ENCODE measurements at places on chromosomes 2 and 18.

DNA sequence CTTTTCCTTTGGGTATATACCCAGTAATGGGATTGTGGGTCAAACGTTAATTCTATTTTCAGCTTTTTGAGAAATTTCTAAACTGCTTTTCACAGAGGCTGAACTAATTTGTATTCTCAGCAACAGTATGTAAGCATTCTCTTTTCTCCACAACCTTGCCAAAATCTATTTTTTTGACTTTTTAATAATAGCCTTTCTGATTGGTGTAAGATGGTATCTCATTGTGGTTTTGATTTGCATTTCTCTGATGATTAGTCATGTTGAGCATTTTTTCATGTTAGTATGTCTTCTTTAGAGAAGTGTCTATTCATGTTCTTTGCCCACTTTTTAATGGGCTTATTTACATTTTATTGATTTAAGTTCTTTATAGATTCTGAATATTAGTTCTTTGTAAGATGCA is 145.5 kb downstream of the TRABD2A start:
- DNase-seq: no peak

- DNase-seq: no peak
These were observed 11.9 kb downstream of the KCNG2 start for GRCh38 chr18:79809482-79810192.

GRCh38 chr2:134917888-134918525 is 615 bp upstream of the CCNT2 start:
- DNase-seq: peak; percentile 89

DNA sequence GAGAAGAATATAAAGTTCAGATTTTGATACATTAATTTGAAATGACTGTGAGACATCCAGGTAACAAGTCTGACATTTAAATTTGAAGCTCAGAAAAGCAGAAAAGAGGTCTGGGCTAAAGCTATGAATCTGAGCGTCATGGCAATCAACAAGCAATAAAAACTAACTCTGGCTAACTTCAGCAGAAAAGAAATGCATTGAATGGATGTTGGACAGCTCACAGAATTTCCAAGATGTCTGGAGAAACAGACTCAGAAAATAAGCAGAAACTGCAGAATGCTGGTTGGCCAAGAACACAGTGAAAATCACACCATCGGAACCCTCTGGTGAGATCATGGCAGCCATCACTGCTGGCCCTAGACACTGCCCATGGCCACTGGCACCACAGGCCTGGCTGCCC is 366.6 kb downstream of the METTL4 start:
- no peak for DNase-seq

DNA sequence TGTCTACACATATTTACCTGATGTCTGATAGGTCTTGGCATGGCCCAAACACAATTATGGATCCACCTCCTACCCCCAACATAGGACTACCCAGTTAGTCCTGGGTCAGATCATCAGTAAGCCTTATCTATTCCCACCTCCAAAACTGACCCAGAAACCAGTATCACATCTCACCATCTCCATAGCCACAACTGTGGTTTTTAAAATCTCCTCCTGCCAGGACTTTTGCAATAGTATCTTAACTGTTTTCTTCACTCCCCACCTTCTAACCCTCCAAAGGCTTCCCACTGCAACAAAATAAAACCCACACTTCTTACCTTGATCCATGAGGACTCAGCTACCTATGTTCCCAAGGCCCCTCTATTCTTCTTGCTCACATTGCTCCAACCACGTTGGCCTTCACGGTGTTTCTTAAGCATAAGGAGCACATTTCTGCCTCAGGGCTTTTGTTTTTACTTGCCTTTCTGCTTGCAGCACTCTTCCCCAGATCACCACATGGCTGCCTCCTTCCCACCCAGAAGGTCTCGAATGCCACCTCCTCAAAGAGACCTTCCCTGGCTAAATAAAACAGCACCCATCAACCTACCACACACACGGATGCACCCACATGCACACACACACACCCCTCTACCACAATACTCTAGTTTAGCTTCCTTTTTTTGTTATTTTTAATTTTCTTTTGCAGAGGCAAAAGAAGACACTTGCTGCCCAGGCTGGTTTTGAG is 125.9 kb upstream of the SLC1A4 start:
- DNase-seq: no peak

DNA sequence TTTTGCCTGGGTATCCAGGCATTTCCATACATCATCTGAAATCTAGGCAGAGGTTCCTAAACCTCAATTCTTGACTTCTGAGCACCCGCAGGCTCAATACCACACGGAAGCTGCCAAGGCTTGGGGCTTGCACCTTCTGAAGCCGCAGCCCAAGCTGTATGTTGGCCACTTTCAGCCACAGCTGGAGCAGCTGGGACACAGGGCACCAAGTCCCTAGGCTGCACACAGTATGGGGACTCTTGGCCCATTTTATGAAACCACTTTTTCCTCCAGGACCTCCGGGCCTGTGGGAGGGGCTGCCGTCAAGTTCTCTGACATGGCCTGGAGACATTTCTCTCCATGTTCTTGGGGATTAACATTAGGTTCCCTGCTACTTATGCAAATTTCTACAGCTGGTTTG is 52.0 kb upstream of the POLE4 start:
- DNase-seq: no peak

- DNase-seq: no peak
These were observed 13.9 kb downstream of the RDH14 start for GRCh38 chr2:18546567-18546966.

GRCh38 chr2:53867169-53867568 is 7.4 kb upstream of the GPR75 start:
- no peak for DNase-seq

DNA sequence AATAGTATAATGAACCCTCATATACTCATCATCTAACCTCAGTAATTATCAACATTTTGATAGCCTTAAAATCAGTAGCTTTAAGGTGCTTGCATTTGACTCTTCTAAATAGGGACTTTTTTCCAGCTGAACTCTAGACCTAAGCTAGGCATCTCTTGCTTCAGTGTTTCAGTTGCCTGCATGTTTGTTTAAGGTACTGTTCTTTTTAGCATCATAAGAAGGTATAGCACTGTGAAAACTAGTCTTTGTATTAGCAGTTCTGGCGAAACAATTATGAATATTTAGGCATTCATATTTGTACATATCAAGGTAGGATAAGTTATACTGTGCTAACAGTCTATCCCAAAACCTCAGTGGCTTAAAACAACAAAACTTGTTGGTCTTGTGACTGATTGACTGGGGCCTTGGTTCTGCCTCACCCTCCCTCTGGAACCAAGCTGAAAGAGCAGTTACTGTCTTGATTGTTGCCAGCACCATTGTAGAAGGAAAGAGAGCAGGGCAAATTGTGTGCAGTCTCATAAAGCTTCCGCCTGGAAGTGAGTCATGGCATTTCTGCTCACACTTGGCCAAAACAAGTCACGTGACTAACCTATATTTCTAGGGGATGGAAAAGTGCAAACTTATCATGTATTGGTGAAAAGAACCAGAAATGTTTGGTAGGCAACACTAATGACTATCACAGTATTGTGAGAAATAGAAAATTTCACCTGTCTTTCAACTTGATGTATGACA is 24.3 kb downstream of the GALNT1 start:
- DNase-seq: no peak

DNA sequence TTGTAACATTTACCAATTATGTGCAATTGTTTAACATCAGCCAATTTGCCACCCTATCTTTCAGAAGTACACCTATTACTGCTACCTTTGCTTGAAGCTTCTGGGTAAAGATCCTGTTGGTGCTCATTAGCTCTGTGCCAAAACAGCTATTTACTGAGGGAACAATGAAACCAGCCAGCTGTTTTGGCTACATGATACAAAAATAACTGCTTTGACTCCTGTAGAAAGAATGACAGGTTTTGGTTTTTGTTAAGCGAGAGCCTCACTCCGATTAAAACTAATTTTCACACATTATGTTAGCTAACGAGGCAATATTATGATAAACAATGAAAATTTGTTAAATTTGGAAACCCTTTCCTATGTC is 907.0 kb downstream of the EPHA4 start:
- DNase-seq: no peak

DNA sequence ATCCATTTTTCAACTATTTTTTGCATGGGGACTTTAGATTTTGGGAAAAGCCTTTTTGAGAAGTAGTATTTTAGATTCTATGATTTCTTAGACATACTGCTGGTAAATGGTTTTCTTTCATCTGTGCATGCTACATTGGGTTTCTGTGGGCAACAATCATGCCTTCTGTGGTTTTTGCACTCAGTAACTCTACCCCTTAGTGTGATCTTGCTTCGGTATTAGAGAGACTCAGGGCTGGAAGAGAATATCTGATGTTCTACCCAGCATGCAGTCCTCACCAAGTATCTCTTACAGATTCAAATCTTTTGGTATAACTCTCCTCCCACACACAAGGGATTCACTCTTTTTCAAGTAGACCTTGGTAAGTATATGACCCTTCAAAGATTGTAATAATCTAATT is 183.0 kb downstream of the PMAIP1 start:
- no peak for DNase-seq

DNA sequence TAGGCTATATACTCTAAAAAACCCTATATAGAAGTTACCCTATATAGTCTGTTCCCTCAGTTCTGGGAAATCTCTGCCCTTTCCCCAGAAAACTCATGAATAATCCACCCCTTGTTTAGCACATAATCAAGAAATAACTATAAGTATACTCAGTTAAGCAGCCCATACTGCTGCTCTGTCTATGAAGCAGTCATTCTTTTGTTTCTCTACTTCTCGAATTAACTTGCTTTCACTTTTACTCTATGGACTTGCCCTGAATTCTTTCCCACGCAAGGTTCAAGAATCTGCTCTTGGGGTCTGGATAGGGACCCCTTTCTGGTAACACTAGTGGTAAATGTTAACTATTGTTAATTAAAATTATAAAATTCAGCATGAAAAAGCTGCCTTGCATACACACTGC is 17.4 kb upstream of the AP1S3 start:
- DNase-seq: no peak

DNA sequence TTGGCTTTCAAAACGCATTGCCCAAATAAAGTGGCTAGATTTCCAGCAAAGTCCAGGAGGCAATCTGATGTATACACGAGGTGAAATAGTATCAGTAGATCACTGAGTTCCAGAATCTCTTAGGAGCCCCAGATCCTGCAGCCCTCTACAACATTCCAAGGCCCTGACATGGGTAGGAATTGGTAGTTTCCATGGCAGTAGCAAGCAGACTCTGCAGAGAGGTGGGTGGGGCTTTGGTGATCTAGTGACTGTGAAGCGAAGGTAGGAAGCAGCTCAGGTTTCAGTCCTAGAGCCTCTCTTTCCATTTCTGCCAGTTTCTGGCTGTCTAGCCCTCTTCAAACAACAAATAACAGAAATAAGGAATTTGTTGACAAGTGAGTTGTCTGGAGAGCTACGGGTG is 13.8 kb upstream of the SGPP2 start:
- no peak for DNase-seq

- DNase-seq: peak; percentile 34
These were observed 80.6 kb upstream of the DOCK10 start for GRCh38 chr2:225122583-225123486.

- no peak for DNase-seq
These were observed 185.0 kb upstream of the HS6ST1 start for GRCh38 chr2:128503399-128504245.

GRCh38 chr2:203820969-203821368 is 46.6 kb upstream of the CTLA4 start:
- no peak for DNase-seq

DNA sequence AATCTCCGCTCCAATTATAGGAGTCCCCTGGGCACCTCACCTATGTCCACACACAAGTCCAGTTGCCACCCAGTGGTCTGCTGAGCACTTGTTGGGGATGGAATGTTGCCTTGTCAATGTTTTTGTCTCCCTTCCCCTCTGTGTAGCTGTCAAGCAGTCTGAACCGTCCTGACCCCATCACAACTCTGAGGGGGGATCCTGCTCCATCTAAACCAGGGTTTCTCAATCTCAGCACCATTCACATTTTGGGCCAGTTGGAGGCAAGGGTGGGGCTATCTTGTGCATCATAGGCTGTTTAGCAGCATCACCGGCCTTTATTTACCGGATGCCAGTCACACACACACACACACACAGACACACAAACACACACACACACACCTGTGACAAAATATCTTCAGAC is 53.0 kb downstream of the CYP26B1 start:
- no peak for DNase-seq

GRCh38 chr2:200470230-200470629 is 39.6 kb downstream of the KCTD18 start:
- no peak for DNase-seq

GRCh38 chr2:235850289-235850688 is 317.9 kb downstream of the GBX2 start:
- no peak for DNase-seq

DNA sequence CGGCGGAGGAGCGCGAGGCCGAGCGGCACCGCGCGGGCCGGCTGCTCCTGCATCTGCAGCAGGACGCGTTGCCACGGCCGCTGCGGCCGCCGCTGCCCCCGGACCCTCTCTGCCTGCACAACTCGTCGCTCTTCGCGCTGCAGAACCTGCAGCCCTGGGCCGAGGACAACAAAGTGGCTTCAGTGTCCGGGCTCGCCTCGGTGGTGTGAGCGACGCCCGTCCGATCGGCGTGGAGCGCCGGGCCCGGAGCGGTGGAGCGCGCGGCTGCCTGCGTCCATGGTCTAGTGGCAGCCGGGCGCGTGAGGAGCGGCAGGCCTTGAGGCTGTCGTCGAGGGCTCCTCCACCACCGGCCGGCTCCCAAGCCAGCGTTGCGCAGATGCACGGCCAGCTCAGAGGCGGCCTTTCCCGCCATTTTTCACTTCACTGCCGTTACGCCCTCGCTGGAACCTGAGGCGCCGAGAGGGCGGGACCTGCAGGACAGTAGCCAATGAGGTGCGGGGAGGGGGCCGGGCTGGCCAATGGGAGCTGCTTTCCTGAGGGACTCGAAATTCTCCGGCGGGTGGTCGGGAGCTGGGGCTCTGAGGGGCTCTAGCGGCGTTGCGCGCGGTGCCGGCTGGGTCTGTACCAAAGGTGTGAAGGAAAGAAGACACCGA is 1.9 kb downstream of the TLX2 start:
- peak; percentile 81 for DNase-seq

DNA sequence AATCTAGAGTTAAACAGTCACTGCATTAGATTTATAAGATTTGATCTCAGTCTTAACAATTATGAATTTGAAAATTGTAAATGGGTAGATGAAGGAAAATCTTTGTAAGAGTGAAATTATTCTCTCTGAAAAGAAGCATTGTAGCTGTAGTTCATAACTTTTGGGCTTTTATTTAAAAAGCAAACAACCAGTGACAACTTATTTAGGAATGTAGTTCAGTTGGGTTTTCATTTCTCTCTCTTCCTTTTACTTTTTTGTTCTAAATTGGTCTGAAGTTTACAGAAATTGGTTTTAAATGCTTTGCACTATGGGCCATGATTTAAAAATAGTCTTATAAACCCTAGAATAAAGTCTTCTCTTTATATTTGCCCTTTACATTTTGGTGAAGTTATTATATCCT is 296.6 kb downstream of the GULP1 start:
- DNase-seq: no peak

GRCh38 chr18:9695605-9696004 is 12.5 kb upstream of the RAB31 start:
- DNase-seq: no peak

DNA sequence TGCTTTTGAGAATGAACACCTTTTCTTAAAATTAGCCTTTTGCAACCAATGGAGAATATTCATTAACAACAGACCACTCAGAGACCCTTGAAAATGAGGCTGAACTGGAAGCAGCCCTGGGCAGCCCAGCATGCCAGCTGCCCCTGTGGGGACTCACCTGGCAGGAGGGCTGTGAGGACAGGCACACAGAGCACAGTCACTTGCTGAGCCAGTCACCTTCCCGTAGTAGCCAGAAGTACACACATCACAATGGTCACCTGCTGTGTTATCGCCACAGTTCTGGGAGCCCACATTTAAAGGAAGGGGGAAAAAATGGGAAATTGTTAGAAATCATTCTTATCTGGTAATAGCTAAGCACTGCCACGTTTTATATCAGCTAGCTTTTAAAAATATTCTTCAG is 115.5 kb downstream of the LAMA1 start:
- no peak for DNase-seq
